Chondrocyte (in vitro differentiated cells): ENCODE measurements at places on chromosomes 1 and 21. TPM values are rescaled to one million over a fixed set of nuclear protein-coding genes. Genes with fewer than 3 reads are reported as not detected.
A peak's percentile ranks its signal among the peaks of the same experiment; 100 is the strongest.

The PHTF1 gene
- 23.9 to 40.5 TPM (median 26.5 TPM) in 3 replicates for total RNA-seq

The C21orf58 gene
- total RNA-seq = 5.0 to 13.9 TPM (median 5.6 TPM) in 3 replicates

DNA sequence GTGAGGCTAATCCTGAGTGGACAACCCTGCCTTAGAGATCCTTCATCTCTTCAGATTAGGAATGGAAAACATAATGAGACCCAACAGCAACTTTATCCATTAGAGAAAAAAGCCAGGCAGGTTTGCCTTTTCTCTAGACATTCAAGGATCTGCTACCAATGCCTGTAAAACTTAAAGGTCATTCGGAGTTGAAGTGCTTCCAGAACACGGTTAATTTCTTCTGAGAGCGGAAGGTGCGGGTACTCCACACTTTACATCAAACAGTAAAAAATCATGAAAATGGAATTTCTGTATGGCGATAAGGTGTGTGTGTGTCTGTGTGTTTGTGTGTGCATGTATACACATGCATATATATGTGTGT lies 65.2 kb upstream of the PRKACB start:
- H3K4me3 ChIP-seq = peak overlapping the region; percentile 87
- peaks cover 19% of the 10 kb centered on the region for H3K4me1 ChIP-seq
- peak overlapping the region; percentile 88 for H3K27ac ChIP-seq
- H3K27me3 ChIP-seq = no peaks in the 10 kb centered on the region

The ITGB3BP gene
- 12.7 to 19.7 TPM (median 15.6 TPM) in 3 replicates for total RNA-seq

DNA sequence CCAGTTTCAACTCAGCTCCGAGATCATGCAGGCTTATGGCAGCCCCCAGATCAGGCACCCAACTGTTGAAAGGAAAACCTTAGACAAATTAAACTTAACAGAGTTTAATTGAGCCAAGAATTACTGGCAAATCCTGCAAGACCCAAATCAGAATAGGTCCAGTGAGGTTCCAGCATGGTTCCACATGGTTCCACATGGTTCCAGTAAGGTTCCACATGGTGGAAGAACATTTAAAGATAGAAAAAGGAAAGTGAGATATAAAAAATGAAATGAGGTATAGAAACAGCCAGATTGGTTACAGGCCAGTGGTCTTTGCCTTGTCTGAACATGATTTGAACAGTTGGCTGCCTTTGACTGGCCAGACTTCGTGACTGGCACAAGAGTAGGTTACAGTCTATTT lies 288.8 kb upstream of the LRRC7 start:
- H3K4me3 ChIP-seq = no peak overlapping the region
- DNase-seq = no peak
- peaks cover 10% of the 10 kb centered on the region for H3K27me3 ChIP-seq
- no peak overlapping the region for H3K27ac ChIP-seq
- no peaks in the 10 kb centered on the region for H3K36me3 ChIP-seq

DNA sequence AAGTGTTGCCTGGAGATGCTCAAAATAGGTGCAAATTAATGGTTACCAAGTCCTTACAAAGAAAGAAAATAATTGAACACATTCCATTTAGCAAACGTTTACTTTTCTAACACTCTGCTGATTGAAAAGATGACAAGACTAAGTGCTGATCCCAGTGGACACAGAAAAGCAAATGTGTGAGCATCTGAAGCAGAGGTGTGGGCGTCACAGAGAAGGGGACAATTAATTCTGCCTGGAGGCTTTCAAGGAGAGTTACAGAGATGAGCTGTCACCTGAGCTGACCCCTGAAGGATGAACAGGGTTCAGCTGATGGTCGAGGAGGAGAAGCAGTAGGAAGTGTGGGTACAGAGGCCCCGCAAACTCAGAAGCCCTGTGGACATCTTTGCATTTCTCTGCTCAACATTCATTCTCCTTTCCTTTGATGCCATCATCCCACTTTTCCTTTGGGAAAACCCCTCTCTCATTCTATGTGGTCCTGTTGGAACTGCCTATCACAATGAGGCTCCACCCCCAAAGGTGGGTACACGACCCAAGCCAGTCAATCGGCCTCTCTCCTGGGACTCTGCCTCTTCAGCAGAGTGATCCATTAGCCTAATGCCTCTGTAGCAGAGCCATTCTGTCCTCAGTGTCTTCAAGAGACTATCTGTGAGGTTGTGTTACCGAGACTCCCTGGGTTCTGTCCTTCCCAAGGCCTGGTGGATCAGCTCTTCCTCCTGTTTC lies 17.2 kb upstream of the PLA2G2E start:
- H3K36me3 ChIP-seq = no peaks in the 10 kb centered on the region
- DNase-seq = no peak
- peaks cover 5% of the 10 kb centered on the region for H3K27me3 ChIP-seq
- no peak overlapping the region for H3K27ac ChIP-seq
- H3K4me1 ChIP-seq = no peaks in the 10 kb centered on the region

DNA sequence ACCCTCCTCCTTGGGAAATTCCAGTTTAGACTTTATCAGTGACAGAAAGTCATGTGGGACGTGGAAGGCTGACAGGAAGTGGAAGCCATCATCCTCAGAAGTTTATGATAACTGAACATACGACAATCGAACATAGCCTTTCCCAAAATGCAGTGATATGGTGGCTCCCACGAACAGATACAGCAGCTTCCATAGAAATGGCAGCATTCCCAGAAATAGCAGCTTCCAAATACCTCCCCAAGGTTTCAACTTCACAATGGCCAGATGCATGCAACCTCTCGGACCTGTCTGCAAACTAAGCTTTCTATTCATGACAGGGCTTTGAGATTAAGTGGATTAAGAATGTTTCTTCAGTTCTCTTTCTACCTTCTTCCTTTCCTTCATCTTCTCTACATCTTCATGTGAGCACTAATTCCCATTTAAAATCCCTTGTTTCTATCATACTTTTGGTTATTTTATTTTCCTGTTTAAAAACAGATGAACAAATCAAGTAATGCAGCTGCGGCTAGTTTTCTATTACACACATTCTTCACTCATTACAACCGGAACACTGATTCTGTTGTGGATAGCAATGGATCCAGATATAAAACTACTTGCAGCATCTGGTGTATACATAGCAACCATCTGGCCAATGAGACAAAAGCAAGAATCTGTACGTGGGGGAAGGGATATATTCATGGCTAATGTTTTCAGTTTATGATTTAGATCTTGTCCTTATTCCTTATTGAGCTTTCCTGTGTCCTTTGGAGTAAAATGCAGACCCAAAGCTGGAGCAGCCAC lies 304.8 kb downstream of the BRINP3 start:
- no peaks in the 10 kb centered on the region for H3K36me3 ChIP-seq

GRCh38 chr1:100972185-100972584 lies 53.4 kb downstream of the DPH5 start:
- H3K4me1 ChIP-seq = peaks cover 8% of the 10 kb centered on the region
- no peak overlapping the region for H3K27ac ChIP-seq
- no peaks in the 10 kb centered on the region for H3K27me3 ChIP-seq
- peaks cover 19% of the 10 kb centered on the region for H3K36me3 ChIP-seq

GRCh38 chr1:27517907-27518718 lies 28.1 kb upstream of the WASF2 start:
- H3K27me3 ChIP-seq = no peaks in the 10 kb centered on the region
- peak overlapping the region; percentile 19 for H3K27ac ChIP-seq
- no peak overlapping the region for H3K4me3 ChIP-seq
- no peak for DNase-seq
- peaks cover 47% of the 10 kb centered on the region for H3K4me1 ChIP-seq

- H3K27me3 ChIP-seq = no peaks in the 10 kb centered on the region
- H3K4me1 ChIP-seq = peaks cover 7% of the 10 kb centered on the region
- H3K36me3 ChIP-seq = no peaks in the 10 kb centered on the region
- no peak overlapping the region for H3K4me3 ChIP-seq
- DNase-seq = no peak
These were observed 48.9 kb upstream of the ZNF326 start for GRCh38 chr1:89945852-89946476.

The ABCA4 gene
- 0.22 to 0.63 TPM (median 0.26 TPM) in 3 replicates for total RNA-seq

The FAM229A gene
- total RNA-seq = 3.6 to 4.5 TPM (median 4.4 TPM) in 3 replicates

DNA sequence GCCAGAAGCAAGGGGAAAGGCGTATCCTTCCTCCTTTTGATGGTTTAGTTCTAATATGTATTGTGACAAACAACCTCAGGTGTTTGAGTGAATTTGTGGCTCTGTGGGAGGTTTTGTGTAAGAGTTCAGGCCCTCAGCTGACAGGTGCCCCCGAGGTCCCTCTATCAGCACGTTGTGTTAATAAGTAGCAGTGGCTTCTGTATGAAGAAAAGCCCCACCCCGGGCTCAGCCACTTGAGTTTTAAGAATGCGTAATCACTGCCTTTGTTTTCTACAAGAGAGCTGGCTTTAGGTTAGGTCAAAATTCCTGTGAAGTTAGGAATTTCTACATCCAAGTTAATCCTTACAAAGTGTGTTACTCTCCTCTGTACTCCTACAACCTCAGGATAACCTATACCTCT lies 92.4 kb upstream of the PGBD5 start:
- no peak overlapping the region for H3K4me3 ChIP-seq
- no peaks in the 10 kb centered on the region for H3K36me3 ChIP-seq
- no peak overlapping the region for H3K27ac ChIP-seq
- peaks cover 13% of the 10 kb centered on the region for H3K27me3 ChIP-seq
- DNase-seq = no peak

The PODN gene
- 4.1 to 9.3 TPM (median 9.2 TPM) in 3 replicates for total RNA-seq

The ACTL8 gene
- not detected in 3 replicates for total RNA-seq

DNA sequence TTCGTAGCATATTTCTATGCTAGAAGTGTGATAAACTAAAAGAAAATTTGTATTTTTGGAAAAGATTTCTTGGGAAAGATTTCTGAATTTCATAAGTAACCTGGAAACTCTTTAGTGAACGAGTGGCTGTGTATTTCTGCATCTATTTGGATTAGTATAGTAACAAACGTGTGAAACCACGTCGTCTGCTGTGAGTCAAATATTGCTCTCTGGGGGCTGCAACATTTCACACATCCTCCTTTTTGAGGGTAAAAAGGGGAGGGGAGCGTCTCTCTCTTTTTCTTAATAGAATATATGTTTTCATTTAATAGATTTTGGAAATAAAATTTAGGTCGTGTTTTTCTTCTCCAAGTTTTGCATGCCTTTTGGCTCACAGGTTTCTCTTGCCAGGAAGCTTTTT lies 44.8 kb downstream of the LHX9 start:
- no peaks in the 10 kb centered on the region for H3K36me3 ChIP-seq
- H3K27ac ChIP-seq = no peak overlapping the region
- no peak for DNase-seq
- H3K27me3 ChIP-seq = peaks cover 11% of the 10 kb centered on the region
- no peak overlapping the region for H3K4me3 ChIP-seq
